ENCODE measurements at places on chromosomes 3 and 15. TPM values are rescaled to one million over a fixed set of nuclear protein-coding genes. Genes with fewer than 3 reads are reported as not detected.

The SLC27A2 gene
- polyA plus RNA-seq: 3.0 TPM

The PDZRN3 gene
- not detected for polyA plus RNA-seq

The MCTP2 gene
- 13.6 TPM for polyA plus RNA-seq

The NOX5 gene
- not detected for polyA plus RNA-seq

The SLC28A1 gene
- not detected for polyA plus RNA-seq

The PRSS50 gene
- polyA plus RNA-seq: 0.13 TPM

The RNF7 gene
- 139 TPM for polyA plus RNA-seq

The USP13 gene
- polyA plus RNA-seq: 13.3 TPM

The NANOGP8 gene
- not detected for polyA plus RNA-seq

The GRK7 gene
- not detected for polyA plus RNA-seq

The ARNT2 gene
- not detected for polyA plus RNA-seq

The NAALADL2 gene
- not detected for polyA plus RNA-seq

The CLDN11 gene
- not detected for polyA plus RNA-seq

The GPX1 gene
- polyA plus RNA-seq: 140 TPM

The SAMMSON gene
- polyA plus RNA-seq: not detected

The PAK6 gene
- polyA plus RNA-seq: 2.8 TPM

The DLEC1 gene
- 0.56 TPM for polyA plus RNA-seq

The AMOTL2 gene
- polyA plus RNA-seq: 0.10 TPM

The RETNLB gene
- not detected for polyA plus RNA-seq

The FGF12 gene
- not detected for polyA plus RNA-seq

The ZNF80 gene
- polyA plus RNA-seq: 0.67 TPM

The AHSG gene
- not detected for polyA plus RNA-seq

The GALNT15 gene
- not detected for polyA plus RNA-seq

The GXYLT2 gene
- not detected for polyA plus RNA-seq

The GLDN gene
- not detected for polyA plus RNA-seq

The FHIT gene
- 7.4 TPM for polyA plus RNA-seq

The THRB gene
- not detected for polyA plus RNA-seq

The PLCB2 gene
- polyA plus RNA-seq: 34.8 TPM

The PIGZ gene
- polyA plus RNA-seq: not detected

The CDC25A gene
- not detected for polyA plus RNA-seq

The SPINK8 gene
- not detected for polyA plus RNA-seq

The HDDC3 gene
- 34.7 TPM for polyA plus RNA-seq

The TYRO3 gene
- 0.46 TPM for polyA plus RNA-seq

The PLCL2 gene
- polyA plus RNA-seq: 94.9 TPM

The STARD5 gene
- polyA plus RNA-seq: 2.6 TPM

The NCKIPSD gene
- 11.0 TPM for polyA plus RNA-seq

The TUSC7 gene
- polyA plus RNA-seq: not detected

The PDCD10 gene
- 95.1 TPM for polyA plus RNA-seq

The GRIP2 gene
- polyA plus RNA-seq: not detected

The EPHA3 gene
- polyA plus RNA-seq: not detected

The LOXL1 gene
- 3.1 TPM for polyA plus RNA-seq

The LRRC2 gene
- not detected for polyA plus RNA-seq

The CORO2B gene
- not detected for polyA plus RNA-seq

The HHLA2 gene
- polyA plus RNA-seq: 0.46 TPM

The TRIM42 gene
- polyA plus RNA-seq: not detected

The OCA2 gene
- not detected for polyA plus RNA-seq

The TLR9 gene
- polyA plus RNA-seq: 0.16 TPM

The NR2E3 gene
- not detected for polyA plus RNA-seq

The CCK gene
- not detected for polyA plus RNA-seq

The ARHGEF26 gene
- 0.08 TPM for polyA plus RNA-seq

The NAA80 gene
- polyA plus RNA-seq: 19.3 TPM

The CACNA1D gene
- 0.02 TPM for polyA plus RNA-seq

The CPLX3 gene
- not detected for polyA plus RNA-seq

The HTR3E gene
- polyA plus RNA-seq: not detected

The NEDD4 gene
- 3.3 TPM for polyA plus RNA-seq

The ACAN gene
- polyA plus RNA-seq: not detected

All from CD8-positive, alpha-beta memory T cell (primary cell).